ENCODE measurements at places on chromosomes 12 and 14. TPM values are rescaled to one million over a fixed set of nuclear protein-coding genes. Genes with fewer than 3 reads are reported as not detected.

WIF1 gene
- not detected for total RNA-seq

SERPINA1 gene
- 98.3 TPM for total RNA-seq

NTF3 gene
- total RNA-seq: 0.58 TPM

PPHLN1 gene
- total RNA-seq: 43.7 TPM

IL22 gene
- not detected for total RNA-seq

TSPAN11 gene
- total RNA-seq: 4.2 TPM

ESRRB gene
- not detected for total RNA-seq

A2M gene
- total RNA-seq: 165 TPM

Measured in mucosa of descending colon (tissue), 3 donors.